Activated CD8-positive, alpha-beta memory T cell treated with anti-CD3 and anti-CD28 coated beads for 48 hours (primary cell): ENCODE measurements at places on chromosomes 11 and 22.
A peak's percentile ranks its signal among the peaks of the same experiment; 100 is the strongest.

DNA sequence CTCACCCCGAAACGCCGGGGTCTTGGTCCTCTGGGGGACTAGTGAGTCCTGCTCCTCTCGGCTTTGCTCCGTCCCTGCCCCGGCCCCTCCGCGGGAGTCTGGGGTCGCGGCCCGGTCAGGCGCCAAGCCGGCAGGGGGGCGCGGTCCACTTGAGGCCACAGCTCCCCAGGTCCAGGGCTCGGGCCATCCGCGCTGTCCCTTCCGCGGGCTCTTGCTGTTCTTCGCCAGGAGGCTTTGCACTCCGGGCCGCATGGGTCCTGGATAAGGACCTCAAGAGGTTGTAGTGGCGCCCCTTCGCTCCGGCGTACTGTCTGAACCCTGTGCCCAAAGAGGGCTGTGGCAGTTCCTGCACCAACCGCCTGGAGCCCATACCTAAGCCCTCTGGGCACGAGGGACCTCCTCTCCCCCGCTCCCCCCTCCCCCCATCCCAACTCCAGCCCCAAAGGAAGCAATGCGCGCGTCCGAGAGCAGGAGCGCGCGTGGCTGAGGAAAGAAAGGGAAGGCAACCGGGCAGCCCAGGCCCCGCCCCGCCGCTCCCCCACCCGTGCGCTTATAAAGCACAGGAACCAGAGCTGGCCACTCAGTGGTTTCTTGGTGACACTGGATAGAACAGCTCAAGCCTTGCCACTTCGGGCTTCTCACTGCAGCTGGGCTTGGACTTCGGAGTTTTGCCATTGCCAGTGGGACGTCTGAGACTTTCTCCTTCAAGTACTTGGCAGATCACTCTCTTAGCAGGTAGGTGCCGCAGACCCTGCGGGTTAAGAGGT, at the start of gene ADM:
Gene ADM (plus strand): TSS at position 579 of the 767 bp plus-strand sequence. CDS start 628 bp downstream, outside the sequence.
- DNase-seq, result no peak

DNA sequence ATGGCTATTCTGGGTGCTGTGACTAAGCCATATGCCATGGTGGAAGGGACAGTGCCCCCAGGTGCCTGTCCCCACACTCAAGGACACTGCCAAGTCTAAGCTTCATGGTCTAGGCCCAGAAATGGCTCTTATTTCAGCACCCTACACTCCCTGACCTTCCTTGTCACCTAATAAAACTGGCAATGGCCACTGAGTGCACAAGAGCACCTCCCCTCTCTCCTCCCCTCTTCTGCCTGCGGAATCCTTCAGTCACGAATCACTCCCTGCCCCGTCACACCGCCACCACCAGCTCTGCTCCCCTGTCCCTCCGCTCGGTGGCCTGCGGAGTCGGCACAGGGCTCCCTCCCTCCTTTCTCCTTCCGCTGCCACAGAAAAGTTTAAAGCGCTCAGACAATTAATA, 19.0 kb upstream of the LMO1 start:
- DNase-seq, result no peak

- no peak for DNase-seq
Measured at GRCh38 chr22:30573594-30574094, 821 bp downstream of the GAL3ST1 start.

GRCh38 chr22:45197606-45198462, 34.1 kb downstream of the NUP50 start:
- DNase-seq, result no peak

DNA sequence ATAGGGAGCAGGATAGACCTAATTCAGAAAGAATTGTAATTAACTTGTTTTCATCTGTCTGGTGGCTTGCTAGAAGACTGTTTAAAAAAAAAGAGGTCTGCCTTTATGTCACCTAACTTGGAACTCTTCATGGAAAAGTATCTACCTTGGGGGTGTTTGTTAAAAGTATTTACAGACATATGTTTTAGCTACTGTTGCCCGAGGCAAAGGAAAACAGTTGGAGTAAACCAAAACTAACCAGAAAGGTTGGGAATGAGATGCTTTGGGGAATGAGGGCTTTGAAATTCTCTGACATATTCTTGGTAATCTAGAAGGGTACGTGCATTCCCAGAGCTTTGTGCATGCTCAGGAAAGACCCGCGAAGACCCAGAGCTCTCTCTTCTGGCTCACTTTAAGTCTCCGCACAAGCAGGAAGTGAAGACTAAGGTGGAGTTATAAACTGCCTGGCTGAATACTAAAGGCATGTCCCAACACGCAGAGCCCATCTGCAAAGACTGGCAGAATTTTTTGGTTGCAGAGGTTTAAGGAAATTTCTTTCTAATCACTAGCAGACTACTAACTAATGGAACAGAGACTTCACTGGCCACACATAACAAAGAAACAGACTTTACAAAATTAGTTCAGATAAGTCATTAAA, 33.2 kb downstream of the HIKESHI start:
- no peak for DNase-seq

- no peak for DNase-seq
Measured at GRCh38 chr11:129930296-129930695, 34.9 kb upstream of the NFRKB start.

- no peak for DNase-seq
Measured at GRCh38 chr11:104093426-104094280, 57.2 kb downstream of the DDI1 start.

DNA sequence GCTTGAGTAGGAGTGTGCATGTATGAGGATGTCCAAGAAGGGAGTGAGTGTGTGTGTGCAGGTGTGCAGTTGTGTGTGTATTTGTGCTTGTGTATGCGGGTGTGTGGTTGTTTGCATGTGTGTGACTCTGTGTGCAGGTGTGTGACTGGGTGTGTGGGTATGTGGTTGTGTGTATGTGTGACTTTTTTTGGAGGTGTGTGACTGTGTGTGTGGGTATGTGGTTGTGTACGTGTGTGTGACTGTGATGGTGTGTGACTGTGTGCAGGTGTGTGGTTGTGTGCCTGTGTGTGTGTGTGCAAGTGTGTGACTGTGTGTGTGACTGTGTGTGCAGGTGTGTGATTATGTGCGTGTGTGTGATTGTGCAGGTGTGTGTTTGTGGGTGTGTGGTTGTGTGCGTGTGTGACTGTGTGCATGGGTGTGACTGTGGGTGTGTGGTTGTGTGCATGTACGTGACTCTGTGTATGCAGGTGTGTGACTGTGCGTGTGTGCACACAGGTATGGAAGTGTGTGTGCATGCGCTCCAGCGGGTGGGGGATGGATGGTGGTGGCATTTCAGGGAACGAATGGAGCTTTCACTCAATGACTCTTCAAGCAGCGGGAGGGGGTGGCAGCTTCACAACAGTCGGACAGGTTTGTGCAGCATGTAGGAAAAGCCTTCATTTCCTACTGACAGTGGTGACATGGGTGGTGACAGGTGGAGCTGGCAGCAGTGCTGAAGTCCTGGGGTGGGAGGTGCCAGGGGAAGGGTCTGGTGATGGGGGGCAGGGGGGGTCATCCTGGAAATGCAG, 47.6 kb downstream of the CACNA1I start:
- DNase-seq, result no peak

- no peak for DNase-seq
Measured at GRCh38 chr11:35040221-35040942, 98.6 kb upstream of the CD44 start.

DNA sequence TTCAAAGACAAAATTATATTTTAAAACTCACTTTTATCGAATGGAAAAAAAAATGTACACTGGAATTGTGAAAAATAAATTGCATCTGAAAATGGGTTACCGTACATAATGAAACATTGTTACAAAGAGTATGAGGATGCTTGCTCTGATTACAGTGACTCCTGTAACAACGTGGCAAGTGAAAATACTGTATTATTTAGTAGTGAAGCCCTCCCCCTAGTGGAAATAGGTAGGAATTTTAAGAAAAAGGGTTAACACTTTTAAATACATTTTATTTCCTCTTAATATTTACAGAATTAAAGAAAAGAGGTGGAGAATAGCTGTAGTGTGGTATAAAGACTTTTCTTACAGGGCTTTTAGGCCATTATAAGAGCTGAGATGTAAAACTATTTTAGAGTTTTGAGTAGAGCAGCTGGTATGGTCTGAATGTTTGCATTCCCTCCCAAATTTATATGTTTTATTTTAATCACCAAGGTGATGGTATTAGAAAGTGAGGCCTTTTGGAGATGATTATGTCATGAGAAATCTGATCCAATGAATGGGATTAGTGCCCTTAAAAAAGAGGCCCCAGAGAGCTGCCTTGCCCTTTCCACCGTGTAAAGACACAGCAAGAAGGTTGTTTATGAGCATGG, 25.2 kb downstream of the FAM76B start:
- no peak for DNase-seq

GRCh38 chr11:6468712-6469495, 4.8 kb downstream of the TRIM3 start:
- DNase-seq, result no peak

GRCh38 chr11:130390071-130390758, 38.2 kb downstream of the ADAMTS8 start:
- DNase-seq, result no peak

GRCh38 chr11:35511666-35512065, 13.8 kb downstream of the PAMR1 start:
- DNase-seq, result no peak

GRCh38 chr11:1936072-1936780, 10.9 kb upstream of the MRPL23 start:
- DNase-seq, result no peak

GRCh38 chr11:9265211-9266131, at the start of gene DENND5A:
Gene DENND5A (minus strand): TSS chr11:9265350. CDS start chr11:9265069, 281 bp downstream.
- no peak for DNase-seq

- no peak for DNase-seq
Measured at GRCh38 chr22:43269646-43270045, 73.5 kb downstream of the SCUBE1 start.

DNA sequence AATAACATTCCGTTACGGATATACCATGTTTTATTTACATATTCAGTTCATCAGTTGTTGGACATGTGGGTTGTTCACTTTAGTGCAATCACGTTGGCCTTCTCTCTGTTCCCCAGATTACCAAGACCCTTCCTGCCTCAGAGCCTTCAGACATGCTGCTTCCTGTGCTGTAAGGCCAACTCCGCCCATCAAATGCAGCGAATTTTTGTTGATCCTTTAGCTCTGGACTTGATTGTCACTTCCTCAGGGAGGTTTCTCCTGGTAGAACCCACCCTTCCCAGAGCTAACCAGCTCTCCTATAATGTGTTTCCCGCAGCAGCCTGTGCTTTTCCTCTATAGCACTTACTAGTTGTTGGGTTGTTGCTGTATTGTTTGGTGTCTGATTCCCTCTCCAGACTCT, 39.4 kb downstream of the SWAP70 start:
- DNase-seq, result no peak

DNA sequence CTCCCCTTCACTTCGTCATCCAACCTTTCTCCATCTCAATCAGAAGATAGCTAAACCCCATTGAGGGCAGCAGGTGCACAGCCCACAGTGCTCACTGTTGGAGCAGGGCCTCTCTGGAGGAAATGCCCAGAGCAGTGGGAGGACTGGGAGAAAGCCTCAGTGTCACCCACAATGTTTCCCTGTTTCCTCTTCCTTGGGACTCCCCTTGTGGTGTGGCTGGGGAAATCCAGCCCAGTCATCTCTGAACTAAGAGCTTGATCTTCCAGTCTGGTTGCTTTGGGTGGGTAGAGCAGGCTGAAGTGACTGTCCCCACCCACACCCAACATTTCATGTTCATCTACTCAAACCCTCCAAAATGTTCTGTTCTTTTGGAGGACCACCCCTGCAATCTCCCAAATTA, 29.8 kb upstream of the EED start:
- peak; percentile 64 for DNase-seq

DNA sequence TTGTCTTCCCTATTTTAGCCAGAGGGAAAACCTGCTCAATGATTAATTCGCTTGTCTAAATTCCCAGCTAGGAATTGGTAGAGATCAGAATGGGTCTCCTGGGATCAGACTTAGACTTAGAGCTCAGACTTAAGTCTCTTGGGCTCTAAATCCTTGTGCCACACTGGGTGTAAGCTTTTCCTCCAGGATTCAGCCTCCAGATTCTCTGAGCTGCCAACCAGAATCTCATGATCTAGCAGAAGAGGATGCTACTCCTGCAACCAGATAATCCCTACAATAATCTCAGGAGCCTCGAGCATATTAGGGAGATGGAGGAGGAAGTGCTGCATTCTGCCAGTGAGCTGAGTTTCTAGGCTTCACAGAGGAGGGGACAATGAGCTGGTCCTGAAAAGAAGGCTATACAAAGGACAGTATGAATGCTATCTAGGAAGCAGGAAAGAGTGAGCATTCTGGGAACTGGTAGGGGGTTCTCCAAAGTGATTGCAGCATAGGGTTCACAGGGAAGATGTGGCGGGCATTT, 211.6 kb upstream of the SESN3 start:
- no peak for DNase-seq

DNA sequence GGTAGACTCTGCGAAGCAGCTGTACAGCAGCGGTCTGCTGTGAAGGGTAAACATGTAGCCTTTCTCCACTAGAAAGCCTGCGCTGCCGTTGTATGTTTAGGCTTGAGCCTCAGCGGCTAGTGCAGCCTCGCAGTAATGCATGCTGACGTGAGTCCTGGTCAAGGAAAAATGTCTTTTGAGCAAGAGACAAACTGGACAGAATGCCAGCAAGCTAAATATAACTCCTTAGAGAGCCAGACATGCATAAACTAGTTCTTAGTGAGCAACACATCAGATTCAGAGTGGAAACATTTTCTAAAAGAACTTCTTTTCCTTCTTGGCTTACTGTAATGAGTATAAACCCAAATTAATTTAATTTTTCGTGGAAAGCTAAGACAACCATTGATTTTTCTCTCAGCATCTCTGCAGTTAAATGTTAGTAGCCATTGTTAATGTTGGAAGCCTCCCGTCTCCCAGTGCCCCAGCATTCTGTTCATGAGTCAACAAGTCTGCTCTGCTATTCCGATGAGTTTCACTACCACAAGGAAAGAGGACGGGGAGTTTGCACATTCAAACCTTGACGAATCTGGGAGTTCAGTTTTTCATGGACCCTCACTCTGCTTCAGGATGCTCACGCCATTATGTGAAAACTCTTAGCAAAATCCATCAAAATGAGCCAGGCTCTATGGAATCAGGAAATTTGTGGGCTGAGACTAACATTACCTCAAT, 51.4 kb downstream of the JAM3 start:
- DNase-seq, result no peak

DNA sequence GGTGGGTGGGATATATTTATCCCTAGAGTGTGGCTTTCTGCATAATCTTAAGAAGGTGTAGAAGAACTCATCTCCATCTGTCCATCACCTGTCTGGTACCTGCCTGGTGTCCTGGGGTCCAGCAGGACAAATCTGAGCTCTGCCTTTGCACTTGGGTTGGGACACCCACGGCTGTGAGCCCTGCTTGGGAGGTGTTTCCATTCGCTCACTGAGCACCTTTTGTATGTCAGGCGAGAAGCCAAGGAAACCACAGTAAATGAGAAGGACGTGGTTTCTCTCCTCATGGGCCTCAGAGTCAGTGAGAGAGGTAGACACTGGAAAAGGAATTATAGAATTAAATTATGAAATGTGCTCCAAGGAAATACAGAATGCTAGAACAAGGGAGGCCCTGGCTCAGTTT, 555.9 kb downstream of the MIAT start:
- DNase-seq, result no peak

GRCh38 chr11:130423541-130424142, 4.8 kb downstream of the ADAMTS8 start:
- DNase-seq, result no peak

- DNase-seq, result no peak
Measured at GRCh38 chr11:67303132-67303834, at the start of gene SSH3. Gene SSH3 (plus strand): TSS chr11:67303530. CDS start chr11:67303626, 96 bp downstream.

GRCh38 chr11:107472966-107473365, 15.3 kb upstream of the CWF19L2 start:
- no peak for DNase-seq

GRCh38 chr11:68289456-68289855, 17.7 kb upstream of the C11orf24 start:
- DNase-seq, result no peak
